ENCODE measurements at places on chromosomes 4 and X.

- no peak for DNase-seq
These were observed 22.8 kb upstream of the SH3RF1 start for GRCh38 chr4:169293343-169294176.

GRCh38 chr4:23750125-23750524 lies 139.7 kb downstream of the PPARGC1A start:
- DNase-seq: no peak

DNA sequence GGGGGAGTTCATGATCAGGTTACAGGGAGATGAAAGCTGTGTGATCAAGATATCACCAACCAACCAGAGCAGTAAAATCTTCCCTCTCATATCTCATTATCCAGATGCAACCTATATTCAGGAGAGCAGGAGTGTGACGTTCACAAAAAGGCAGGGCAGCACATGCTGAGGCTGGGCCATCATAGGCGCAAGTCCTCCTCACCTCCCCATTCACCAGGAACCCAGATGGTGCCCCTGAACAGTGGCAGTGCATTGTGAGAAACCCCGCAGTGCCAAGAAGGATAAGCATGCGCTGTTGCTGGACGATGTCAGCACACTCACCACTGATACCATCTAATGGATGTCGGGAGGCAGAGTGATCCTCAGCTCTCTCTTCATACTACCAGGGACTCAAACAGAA lies 170.9 kb downstream of the COL25A1 start:
- no peak for DNase-seq

DNA sequence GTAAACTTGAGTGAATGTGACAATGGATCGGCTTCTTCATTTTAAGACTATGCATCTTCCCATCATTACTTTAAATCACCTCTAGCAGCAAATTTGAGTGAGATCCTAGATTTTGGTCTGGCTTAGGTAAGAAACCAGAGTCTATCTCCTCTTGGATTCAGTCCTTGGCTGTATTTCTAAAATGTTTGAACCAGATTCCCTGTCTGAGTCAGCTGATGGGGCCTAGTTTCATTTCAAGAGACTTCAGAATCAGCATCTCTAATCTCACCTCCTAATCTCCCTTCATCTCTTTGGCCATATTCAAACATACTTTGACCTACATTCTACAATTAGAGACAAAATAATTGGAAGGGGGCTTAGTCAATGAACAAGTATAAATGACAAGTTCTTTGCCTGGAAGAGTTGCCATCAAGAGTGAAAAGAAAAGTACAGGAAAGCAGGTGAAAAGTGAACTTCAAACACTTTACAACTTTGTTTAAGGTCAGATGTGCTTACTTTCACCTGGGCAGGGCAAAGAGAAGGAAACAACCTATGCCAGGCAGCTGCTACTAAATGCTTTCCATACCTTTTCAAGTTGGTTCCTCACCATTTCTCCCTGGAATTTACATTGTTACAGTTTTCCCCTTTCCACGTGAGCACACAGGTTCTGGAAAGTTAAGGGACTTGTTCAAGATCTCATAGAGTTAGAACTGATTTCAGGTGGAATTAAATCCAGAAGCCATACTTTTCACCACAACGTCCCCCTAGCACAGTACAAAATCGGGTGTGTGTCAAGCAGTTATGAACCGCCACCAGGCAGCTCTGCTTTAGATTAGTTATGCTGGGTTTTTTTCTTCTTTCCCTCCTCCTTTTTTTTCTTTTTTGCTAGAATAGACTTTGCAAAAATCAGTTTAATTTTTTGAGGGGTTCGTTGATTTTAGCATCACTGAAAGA lies 30.7 kb upstream of the PITX2 start:
- DNase-seq: no peak

- DNase-seq: no peak
These were observed 821 bp downstream of the PLK4 start for GRCh38 chr4:127881563-127881864.

- DNase-seq: no peak
These were observed 67.3 kb upstream of the PRPS1 start for GRCh38 chrX:107560980-107561379.

GRCh38 chr4:138789796-138790195 lies 225.8 kb upstream of the NOCT start:
- no peak for DNase-seq

- DNase-seq: no peak
These were observed 25.6 kb downstream of the KDM6A start for GRCh38 chrX:44898411-44899221.

GRCh38 chr4:80155316-80155982 lies 41.9 kb upstream of the PRDM8 start:
- DNase-seq: no peak

GRCh38 chrX:151151665-151152267 lies 24.6 kb upstream of the GPR50 start:
- DNase-seq: peak; percentile 9

- DNase-seq: no peak
These were observed 58.3 kb upstream of the DHRSX start for GRCh38 chrX:2559124-2559523.

- no peak for DNase-seq
These were observed 18.0 kb downstream of the RUFY3 start for GRCh38 chr4:70739496-70740337.

DNA sequence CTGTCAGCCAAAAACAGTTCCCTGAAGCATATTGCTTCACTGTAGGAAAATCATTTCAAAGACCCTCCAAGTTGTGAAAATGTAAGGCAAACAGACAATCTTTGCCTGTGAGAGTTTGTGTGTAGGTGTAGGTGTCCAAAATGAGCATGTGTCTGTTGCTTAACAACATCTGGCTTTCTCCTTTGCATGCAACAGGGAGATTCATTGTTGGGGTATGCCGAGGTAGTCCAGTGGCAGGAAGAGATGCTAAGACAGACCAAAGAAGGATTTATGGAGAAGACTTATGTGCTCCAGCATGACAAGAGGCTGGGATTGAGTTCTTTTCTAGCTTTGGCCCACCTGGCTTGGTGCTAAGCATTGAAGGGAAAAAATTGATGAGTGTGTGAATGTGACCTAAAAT lies 29.8 kb upstream of the SMAD1 start:
- DNase-seq: no peak

- no peak for DNase-seq
These were observed 134.6 kb downstream of the ASMT start for GRCh38 chrX:1749499-1749898.

GRCh38 chr4:168648929-168649328 lies 152.1 kb downstream of the PALLD start:
- no peak for DNase-seq

- DNase-seq: no peak
These were observed 18.6 kb upstream of the SCML1 start for GRCh38 chrX:17718649-17719165.

DNA sequence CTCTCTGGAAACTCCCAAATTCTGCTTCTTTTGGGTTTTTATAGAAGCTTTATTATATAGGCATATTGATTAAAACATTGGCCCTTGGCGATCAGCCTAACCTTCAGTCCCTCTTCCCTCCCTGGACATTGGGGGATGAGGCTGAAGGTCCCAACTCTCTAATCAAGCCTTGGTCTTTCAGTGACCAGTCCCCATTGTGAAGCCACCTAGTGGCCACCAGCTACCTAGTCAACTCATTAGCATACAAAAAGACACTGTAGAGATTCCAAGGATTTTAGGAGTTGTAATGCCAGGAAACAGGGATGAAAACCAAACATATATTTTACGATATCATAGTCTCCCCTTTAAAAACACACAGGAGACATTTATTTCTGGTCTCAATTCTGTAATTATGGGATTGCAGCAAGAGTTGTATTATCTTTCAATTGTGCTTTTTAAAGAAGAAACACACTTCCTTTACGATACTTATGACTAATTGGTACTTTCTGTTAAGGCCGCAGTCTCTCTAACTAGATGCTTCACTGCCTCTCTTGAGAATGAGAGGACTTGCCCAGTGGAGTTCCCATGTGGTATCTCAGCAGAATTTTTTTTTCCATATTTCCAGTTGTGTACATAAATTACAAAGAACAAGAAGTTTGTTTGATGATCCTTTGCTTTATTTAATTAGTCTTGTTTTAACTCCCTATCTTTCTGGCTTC lies 58.2 kb downstream of the WDR17 start:
- no peak for DNase-seq

DNA sequence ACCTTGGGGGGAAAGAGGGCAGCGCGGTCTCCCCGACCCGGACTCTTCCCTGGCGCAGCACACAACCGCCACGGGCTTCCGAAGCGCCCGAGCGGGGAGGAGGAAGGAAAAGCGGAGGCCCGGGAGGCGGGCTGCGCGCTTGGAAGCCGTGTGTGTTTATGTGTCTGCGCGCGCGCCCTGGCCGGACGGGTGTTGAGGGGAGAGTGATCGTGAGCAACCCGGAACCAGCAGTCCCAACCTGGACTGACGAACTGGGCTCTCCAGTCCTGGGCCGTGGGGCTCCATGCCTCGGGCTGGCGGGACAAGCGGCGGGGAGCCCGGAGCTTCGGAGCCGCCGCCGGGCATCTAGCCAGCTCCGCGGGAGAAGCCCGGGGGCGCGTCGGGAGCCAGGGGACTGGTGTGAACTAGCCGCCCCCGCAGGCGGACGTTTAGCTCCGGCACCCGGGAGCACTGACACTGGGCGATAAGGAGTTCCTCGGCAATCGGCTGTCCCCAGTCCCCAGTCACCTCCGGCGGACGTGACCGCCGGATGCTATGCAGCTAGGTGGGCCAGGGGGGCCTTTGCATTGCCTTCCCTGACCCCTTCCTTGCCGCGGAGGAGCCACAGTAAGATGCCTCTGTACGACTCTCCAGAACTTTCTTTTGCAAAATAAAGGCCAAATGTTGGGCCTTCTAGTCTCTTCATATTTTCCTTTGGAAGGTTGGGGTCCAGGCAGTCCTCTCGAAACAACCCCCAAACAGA lies 74.8 kb upstream of the BCOR start:
- DNase-seq: peak; percentile 21

DNA sequence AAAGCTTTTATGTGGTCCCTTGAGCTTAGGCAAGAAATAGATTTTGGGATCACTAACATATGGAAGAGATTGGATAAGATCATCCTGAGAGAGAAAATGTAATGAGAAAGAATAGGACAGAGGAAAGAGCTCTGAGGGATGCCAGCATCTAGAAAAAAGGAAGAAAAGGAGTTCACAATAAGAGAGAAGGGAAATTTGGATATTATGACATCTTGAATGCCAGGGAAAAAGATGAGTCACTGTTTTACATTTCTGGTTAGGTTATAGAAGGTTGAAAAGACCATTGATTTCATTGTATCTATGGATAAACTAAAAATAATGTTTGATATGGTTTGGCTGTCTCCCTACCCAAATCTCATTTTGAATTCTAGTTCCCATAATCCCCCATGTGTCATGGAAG lies 208.5 kb downstream of the MAD2L1 start:
- DNase-seq: no peak

- no peak for DNase-seq
These were observed 110.4 kb upstream of the RXFP1 start for GRCh38 chr4:158411269-158411668.

DNA sequence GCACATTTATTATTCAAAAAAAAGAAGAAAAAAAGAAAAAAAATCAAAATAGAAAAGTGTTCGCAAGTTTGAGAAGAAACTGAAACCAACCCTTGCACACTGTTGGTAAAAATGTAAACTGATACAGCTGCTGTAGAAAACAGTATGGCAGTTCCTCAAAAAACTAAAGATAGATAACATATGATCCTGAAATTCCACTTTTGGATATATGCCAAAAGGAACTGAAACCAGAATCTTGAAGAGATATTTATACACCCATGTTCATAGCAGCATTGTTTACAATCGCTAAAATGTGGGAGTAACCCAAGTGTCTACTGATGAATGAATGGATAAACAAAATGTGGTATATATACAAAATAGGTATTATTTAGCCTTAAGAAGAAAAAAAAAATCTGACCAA lies 155.4 kb downstream of the TBCK start:
- DNase-seq: no peak

- no peak for DNase-seq
These were observed 31.5 kb downstream of the ACTRT1 start for GRCh38 chrX:128020701-128021100.

GRCh38 chrX:20147561-20147960 lies 5.9 kb upstream of the EIF1AX start:
- DNase-seq: no peak

DNA sequence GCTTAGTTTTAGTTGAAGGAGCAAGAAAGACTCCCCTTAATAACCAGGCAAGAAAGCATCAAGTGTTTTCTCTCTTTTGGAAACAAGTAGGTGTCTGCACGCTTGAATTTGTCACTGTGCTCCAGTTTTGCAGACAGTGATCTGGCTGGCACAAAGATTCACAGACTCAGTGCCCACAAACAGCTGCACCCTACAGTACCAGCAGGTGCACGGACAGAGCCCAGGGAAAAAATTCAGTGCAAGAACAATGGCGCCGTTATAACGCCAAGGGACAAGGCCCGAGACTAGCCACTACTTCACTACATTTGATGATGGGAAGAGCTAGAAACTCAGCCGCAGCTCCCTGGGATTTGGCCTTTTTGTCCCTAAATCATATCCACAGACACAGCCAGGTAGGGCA lies 56.0 kb downstream of the ZNF827 start:
- no peak for DNase-seq
